ENCODE measurements at places on chromosomes 12 and 14. TPM values are rescaled to one million over a fixed set of nuclear protein-coding genes. Genes with fewer than 3 reads are reported as not detected.

SLC5A8 gene
- polyA plus RNA-seq, result not detected

MYBPC1 gene
- polyA plus RNA-seq, result not detected

PMCH gene
- not detected for polyA plus RNA-seq

POP5 gene
- polyA plus RNA-seq, result 101 TPM

PRICKLE1 gene
- polyA plus RNA-seq, result 0.08 TPM

A2M gene
- polyA plus RNA-seq, result not detected

CLEC9A gene
- polyA plus RNA-seq, result 0.99 TPM

LRTM2 gene
- polyA plus RNA-seq, result not detected

GRCh38 chr12:56721216-56721615 is 3.9 kb downstream of the NACA start:
- no peak for DNase-seq
- peak overlapping the region; percentile 58 for H3K27ac ChIP-seq
- peak overlapping the region; percentile 57 for H3K4me3 ChIP-seq
- peaks cover 4% of the 10 kb centered on the region for H3K27me3 ChIP-seq
- H3K36me3 ChIP-seq, result peaks cover 3% of the 10 kb centered on the region

GRCh38 chr12:72093930-72094329 is 155.3 kb downstream of the TPH2 start:
- no peak overlapping the region for H3K4me3 ChIP-seq
- H3K4me1 ChIP-seq, result no peaks in the 10 kb centered on the region
- no peak for DNase-seq
- peaks cover 3% of the 10 kb centered on the region for H3K27me3 ChIP-seq

GRCh38 chr14:85195872-85196477 is 334.0 kb upstream of the FLRT2 start:
- H3K27me3 ChIP-seq, result peaks cover 4% of the 10 kb centered on the region
- peaks cover 18% of the 10 kb centered on the region for H3K4me1 ChIP-seq
- H3K4me3 ChIP-seq, result no peak overlapping the region
- no peak for DNase-seq
- H3K27ac ChIP-seq, result no peak overlapping the region

DNA sequence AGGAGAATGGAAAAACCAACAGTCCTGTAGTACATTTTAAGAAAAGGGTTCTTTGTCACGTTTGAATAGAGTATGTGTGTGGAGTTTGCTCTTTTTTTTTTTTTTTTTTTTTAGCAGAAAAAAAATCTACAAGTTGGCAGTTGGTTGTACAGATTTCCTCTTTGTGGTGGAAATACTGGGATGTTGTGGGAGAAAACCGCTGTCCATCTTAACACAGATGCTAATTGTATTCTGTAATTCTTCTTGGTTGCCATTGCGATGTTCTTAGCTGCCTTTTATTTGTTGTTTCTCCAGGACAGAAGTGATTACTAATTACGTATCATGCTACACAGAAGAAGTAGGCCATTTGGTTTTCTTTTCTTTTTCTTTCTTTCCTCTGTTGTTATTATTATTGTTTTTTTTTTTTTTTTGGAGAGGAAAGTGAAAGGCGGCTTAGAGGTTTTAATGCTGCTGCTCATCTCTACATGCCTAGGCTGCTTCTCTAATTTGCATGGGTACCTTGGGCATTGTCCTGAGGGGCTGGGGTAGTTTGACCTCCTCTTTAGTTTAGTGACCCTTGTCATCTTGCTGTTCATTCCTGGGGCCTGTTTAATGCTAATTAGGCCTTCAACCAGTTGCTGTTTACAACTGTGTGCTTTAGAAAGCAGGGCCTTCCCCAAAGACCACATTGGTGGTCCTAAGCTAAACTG is 94.7 kb downstream of the TMTC2 start:
- H3K4me1 ChIP-seq, result no peaks in the 10 kb centered on the region
- no peaks in the 10 kb centered on the region for H3K36me3 ChIP-seq
- H3K4me3 ChIP-seq, result no peak overlapping the region
- DNase-seq, result no peak
- H3K27me3 ChIP-seq, result no peaks in the 10 kb centered on the region

DNA sequence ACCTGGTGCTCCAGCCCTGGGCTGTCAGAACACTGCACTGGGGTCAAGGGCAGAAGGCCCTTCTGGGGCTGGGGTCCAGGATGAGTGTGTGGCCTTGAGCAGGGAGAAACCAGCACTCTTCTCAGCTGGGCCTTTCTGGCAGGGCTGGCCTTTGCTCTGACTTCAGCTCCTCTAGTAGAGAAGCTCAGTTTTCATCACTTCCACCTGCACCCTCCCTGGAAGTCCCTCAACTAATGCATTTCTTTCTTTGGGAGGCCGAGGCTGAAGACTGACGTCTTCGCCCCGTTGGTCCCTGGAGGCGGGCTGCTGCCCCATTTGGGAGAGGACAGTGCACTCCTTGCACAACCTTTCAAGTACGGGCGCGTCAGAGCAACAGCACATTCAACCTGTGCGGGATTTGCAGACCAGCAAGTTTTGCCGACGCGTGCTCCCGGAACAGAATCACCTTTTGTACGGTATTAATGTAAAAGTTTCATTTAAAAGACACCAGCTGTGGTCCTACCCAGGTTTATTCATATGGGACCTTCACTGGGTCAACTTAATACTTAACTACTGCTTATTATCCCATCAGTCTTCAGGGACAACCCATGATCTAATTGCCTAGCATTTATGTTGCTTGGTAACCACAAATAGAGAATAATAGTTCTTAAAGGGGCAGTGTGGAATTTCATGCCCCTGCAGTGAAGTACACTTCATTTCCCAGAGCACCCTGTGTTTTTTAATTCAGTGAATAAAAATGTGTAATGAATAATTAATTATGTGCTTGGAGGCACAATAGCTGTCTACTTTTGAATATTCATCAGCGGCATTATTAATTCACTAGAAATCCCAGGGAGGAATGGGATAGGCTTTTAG is 134.8 kb upstream of the VRK1 start:
- no peak overlapping the region for H3K4me3 ChIP-seq
- H3K4me1 ChIP-seq, result no peaks in the 10 kb centered on the region
- no peak overlapping the region for H3K27ac ChIP-seq
- no peak for DNase-seq
- peaks cover 28% of the 10 kb centered on the region for H3K27me3 ChIP-seq

GRCh38 chr12:92987846-92988621 is 58.9 kb upstream of the EEA1 start:
- DNase-seq, result no peak
- no peaks in the 10 kb centered on the region for H3K36me3 ChIP-seq
- H3K27me3 ChIP-seq, result peaks cover 5% of the 10 kb centered on the region

DNA sequence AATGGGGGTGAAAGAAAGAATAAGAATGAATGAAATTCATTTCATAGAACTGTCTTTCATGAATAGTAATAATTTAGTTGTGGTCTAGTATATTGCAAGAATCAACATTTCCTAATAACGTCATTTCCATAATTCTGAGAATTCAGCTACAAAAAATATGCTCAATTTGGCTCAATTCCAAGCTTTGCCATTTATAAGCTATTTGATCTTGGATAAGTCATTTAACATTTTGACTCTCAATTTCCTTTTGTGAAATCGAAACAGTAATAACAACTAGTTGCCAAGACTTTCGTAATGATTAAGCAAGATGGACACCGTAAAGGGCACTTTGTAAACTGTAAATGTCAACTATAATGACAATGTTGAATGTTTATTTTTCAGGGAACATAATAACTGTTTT is 18.1 kb downstream of the NOS1 start:
- no peaks in the 10 kb centered on the region for H3K4me1 ChIP-seq
- no peak overlapping the region for H3K4me3 ChIP-seq
- H3K27me3 ChIP-seq, result peaks cover 3% of the 10 kb centered on the region
- no peak overlapping the region for H3K27ac ChIP-seq
- no peaks in the 10 kb centered on the region for H3K36me3 ChIP-seq
- no peak for DNase-seq

DNA sequence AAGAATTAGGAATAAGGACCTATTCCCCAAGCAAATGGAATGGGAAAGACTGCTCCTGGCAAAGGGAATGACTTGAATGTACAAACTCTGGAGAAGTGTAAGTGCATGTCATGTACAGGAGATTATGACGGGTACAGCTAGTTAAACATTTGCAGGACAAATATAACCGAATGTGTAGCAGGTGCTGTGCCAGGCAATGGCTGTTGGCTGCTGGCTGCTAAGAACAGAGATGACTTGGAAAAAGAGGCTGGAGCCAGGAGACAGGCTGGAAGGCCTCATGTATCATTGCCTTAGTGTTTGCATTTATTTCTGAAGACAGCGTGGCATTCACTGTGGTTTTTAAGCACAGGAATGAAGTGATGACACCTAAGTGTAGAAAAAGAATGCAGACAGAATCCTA is 136.8 kb downstream of the TTC8 start:
- no peaks in the 10 kb centered on the region for H3K36me3 ChIP-seq
- H3K4me1 ChIP-seq, result no peaks in the 10 kb centered on the region
- no peak for DNase-seq
- no peak overlapping the region for H3K27ac ChIP-seq
- H3K4me3 ChIP-seq, result no peak overlapping the region

DNA sequence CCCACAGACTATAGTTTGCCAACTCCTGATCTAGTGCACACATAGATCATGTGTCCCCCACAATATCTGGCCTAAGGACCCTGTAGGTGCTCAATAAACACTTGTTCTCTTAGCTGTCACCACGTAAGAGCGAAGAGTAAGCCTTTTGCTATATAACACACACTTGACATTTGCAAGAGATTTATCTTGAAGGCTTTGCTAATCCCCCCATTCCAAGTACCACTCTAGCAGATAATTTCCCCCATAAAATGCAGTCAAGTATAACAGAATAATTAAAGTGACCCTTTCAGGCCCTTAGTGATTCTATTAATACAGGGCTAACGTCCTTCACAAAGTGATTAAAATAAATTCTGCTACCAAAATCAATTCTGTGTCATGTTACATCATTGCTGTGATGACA is 87.5 kb downstream of the PLXNC1 start:
- H3K4me3 ChIP-seq, result no peak overlapping the region
- H3K36me3 ChIP-seq, result peaks cover 24% of the 10 kb centered on the region
- H3K27me3 ChIP-seq, result no peaks in the 10 kb centered on the region
- no peaks in the 10 kb centered on the region for H3K4me1 ChIP-seq

DNA sequence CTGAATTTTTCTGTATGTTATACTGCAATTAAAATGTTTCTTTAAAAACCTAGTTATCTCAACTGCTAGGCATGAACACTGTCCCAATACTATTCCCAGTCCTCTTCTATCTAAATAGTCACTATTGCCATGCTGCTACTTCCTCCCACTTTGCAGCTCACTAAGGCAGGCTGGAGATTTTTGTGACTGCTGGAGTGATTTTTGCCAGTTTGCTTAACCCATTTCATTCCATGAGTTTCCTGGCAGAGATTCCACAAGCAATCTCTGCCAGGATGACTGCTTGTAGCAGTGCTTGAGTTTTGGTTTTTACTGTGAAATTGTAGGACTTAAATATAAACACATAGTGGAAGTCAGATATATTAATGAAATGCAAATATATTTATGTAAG is 80.8 kb downstream of the BHLHE41 start:
- no peak overlapping the region for H3K4me3 ChIP-seq
- H3K27ac ChIP-seq, result no peak overlapping the region
- no peaks in the 10 kb centered on the region for H3K36me3 ChIP-seq
- DNase-seq, result no peak
- no peaks in the 10 kb centered on the region for H3K4me1 ChIP-seq

DNA sequence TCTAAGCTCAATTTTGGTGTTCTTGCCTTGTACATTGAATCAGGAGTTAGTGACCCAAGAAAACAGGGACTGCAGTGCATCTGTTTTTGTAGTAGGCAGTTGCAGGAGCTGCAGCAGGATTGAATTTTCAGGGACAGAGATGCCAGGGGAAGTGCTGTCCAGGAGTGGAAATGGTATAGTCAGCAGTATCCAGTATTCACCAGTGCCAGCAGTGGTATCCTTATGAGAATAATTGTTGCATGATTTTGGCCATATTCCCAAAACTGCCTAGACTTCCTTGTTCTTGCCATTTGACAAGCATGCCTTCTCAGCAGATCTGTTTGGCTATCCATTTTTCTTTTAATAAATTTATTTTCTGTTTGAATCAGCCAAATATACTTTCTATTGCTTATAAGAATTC is 18.6 kb upstream of the ABCD2 start:
- H3K27me3 ChIP-seq, result no peaks in the 10 kb centered on the region
- no peak overlapping the region for H3K4me3 ChIP-seq
- H3K36me3 ChIP-seq, result no peaks in the 10 kb centered on the region
- no peak overlapping the region for H3K27ac ChIP-seq
- no peak for DNase-seq
- no peaks in the 10 kb centered on the region for H3K4me1 ChIP-seq

- no peaks in the 10 kb centered on the region for H3K4me1 ChIP-seq
- no peak overlapping the region for H3K4me3 ChIP-seq
- no peak overlapping the region for H3K27ac ChIP-seq
These were observed 67.8 kb upstream of the FICD start for GRCh38 chr12:108447168-108447832.
